Activated CD4-positive, CD25-positive, alpha-beta regulatory T cell (primary cell): ENCODE measurements at places on chromosomes 1 and 21.

DNA sequence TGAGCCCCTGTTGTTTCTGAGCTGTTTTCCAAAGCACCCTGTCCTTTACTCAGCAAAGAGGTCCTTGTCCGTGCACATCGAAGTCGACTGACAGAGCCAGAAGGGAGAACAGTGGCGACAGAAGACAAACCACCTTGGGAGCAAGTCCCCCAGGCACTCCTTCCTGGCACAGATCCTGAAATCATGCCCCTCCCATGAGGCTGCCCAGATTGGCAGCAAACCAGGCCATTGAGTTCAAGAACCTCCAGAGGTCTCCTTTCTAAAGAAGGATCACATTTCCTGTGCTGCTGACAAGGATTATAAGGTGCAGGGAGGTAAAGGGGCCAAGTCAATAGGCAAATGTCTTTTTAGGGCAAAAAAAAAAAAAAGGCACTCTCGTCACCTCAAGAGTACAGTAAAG lies 84.7 kb upstream of the HIVEP3 start:
- DNase-seq, result no peak

DNA sequence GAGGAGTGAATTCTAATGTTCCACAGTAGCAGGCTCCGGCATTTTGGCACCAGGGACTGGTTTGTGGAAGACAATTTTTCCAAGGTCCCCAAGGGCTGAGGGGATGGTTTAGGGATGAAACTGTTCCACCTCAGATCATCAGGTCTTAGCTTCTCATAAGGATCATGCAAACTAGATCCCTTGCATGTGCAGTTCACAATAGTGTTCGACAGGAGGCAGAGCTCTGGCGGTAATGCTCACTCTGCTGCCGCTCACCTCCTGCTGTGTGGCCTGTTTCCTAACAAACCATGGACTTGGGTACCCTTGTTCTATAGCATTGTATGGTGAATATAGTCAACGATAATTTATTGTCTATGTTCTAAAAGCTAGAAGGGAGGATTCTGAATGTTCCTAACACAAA lies 16.6 kb downstream of the CRNN start:
- DNase-seq, result no peak

- DNase-seq, result no peak
These were observed 155.9 kb downstream of the PLXNA2 start for GRCh38 chr1:208088319-208088718.

DNA sequence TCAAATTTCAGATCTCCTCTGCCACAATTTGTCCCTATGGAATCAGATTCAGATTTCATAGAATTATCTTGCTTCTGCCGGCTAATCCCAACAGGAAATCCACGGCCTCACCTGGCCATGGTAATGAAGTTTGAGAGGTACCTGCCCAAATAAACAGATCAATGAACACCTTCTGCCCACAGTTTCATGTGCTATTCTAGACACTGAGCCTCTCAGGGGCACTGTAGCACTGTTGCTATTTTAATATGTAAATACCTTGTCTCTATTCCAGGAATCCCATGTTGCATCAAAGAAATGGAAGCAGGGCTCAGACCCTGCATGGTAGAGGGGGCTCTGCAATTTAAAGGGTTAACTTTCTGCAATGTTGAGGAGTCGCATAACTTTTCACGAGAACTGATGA lies 593.1 kb downstream of the PTBP2 start:
- no peak for DNase-seq

DNA sequence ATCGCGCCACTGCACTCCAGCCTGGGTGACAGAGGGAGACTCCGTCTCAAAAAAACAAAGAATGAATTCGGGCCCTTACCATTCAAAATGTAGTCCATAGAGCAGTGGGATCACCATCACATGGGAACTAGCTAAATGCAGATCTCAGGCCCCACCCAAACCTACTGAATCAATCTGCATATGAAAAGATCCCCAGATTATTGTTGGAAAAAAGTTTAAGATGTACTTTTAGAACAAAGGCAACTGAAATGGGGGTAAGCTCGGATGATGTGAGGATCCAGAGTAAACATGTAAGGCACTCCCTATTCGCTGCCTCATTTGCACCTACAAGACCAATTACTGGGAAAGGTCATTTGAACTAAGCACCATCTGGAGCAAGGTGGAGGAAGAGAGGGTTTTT lies 803 bp upstream of the FLAD1 start:
- no peak for DNase-seq

DNA sequence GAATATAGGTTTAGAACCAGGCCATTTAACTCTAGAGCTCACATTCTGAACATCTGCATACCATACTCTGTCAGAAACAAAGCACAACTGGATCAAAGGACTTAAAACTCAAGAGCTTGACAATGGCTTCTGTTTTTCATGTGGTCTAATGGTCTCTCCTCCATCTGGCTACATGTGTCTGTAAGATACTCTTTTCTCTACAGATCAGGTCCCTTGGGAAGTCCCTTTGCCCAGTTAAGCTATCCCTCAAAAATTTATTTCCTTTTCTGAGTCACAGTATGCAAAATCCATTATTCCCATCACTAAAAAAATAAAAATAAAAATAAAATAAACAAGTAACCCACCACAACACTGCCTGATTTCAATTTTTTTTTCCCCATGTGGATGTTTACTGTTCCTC lies 357.0 kb upstream of the PRMT6 start:
- no peak for DNase-seq

- no peak for DNase-seq
These were observed 1.3 kb downstream of the USF1 start for GRCh38 chr1:161044535-161044907.
